ENCODE measurements at places on chromosomes 13 and 19.

DNA sequence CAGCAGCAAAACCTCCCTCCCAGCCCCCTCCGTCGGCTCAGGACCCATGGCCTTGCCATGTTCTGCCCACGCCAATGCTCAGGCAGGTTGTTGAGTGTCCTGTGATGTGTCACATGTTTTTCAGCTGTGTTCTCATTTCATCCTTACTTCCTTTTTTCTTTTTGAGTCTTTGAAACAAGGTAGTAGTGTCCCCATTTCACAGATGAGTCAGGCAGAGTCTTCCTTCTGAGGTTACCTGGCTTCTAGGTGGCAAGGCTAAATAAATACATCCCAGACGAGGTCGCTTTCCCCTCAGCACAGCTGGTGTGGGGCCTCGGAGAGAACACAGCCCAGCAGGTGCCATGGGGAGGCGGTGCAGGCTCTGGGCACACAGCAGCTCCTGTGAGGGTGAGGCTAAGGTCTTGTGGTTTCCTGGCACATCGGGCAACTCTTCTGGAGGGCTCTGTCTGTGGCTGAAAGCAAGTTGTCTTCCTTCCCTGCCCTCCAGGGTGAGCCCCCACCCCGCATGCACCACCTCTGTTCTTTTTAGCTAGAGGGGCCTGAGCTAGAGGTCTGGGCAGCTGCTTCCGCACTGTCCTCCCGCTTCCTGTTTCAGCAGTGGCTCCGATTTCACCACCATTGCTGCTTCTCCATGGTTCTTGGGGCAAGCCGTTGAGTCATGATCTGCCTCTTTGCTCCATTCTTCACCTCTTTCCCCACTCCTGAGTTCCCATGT is 15.1 kb downstream of the PRAM1 start:
- no peak for DNase-seq

DNA sequence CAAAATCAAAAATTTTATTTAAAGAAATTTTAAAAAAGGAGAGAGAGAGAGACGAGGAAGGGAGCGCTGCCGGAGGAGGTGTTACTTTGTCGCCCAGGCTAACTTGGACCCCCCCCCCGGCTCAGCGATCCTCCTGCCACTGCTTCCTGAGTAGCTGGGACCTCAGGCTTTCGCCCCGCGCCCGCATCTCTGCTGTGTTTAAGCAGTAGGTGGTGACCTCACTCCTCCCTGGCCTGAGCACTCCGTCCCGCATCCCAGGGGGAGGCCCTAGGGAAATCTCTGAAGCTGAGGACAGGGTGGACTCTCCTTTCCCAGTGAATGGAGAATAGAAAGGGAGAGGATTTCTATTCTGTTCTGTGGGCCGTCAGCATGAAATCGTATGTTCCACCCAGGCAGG is 485 bp upstream of the ZNF845 start:
- no peak for DNase-seq

DNA sequence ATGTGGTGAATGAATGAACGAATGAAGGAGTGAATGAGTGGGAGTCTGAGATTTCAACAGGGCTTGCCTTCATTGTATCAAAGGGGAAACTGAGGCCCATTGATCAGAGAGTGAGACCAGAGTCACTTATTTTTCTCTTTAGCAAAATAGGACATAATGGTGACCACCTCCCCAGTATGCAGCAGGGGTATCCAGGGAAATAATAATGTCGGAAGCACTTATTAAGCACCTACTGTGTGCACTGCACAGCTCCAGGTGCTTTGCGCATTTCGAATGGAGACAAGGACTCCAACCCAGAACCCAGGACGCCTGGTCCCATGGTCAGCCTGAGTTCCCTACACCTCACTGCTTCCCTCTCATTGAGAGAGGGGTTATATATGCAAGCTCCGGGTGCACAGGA is 26.8 kb upstream of the SEMA6B start:
- no peak for DNase-seq

- DNase-seq: no peak
These were observed 23.8 kb downstream of the DEDD2 start for GRCh38 chr19:42193706-42194105.

DNA sequence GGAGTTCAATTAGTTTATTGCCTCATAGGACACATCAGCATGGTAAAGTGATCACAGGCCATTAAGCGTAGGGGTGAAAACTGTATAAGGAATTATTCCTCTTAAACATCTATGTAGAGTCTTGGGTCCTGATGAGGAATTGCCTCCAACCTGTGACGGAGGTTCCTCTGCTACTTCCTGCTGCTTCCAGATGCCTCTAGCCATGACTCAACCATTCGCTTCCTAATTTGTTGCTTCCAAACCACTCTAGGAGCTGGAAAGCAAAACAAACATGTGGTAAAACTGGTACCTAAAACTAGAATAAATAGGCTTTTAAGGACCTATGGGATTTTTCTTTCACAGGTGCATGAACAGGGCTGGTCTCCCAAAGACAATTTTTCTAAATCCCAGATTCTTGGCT is 253.8 kb downstream of the KLF12 start:
- DNase-seq: no peak

DNA sequence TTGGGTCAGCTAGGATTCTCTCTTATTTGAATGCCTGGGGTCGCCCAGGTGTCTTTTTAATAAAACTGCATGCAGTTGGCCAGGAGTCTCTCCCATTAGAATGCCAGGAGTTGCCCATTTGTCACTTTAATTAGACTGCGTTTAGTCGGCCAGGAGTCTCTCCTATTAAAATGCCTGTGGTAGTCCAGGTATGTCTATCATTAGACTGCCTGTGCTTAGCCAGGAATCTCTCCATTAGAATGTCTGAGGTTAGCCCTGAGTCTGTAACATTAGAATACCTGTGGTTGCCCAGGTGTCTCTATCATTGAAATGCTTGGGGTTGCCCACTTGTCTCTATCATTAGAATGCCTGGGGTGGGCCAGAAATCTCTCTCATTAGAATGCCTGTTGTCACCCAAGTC is 1470.9 kb downstream of the UQCRFS1 start:
- no peak for DNase-seq

GRCh38 chr19:42199440-42200115 is 17.9 kb downstream of the DEDD2 start:
- DNase-seq: no peak

GRCh38 chr19:2627855-2628254 is 74.6 kb downstream of the GNG7 start:
- DNase-seq: no peak

DNA sequence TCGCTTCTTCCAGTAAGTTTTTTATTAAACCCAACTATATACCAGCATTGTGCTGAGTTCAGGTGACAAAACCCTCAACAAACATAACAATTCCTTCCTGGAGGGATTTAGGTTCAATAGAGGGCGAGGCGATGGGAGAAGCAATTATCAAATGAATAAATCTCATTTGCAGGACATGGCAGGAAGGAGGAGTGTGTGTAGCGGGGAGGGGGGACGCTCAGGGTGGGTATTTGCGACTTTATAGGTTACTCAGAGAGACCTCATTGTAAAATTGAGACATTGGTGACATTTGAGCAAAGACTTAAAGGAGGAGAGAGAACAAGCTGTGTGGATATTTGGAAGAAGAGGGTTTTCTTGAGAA is 3.9 kb downstream of the C3 start:
- DNase-seq: no peak

DNA sequence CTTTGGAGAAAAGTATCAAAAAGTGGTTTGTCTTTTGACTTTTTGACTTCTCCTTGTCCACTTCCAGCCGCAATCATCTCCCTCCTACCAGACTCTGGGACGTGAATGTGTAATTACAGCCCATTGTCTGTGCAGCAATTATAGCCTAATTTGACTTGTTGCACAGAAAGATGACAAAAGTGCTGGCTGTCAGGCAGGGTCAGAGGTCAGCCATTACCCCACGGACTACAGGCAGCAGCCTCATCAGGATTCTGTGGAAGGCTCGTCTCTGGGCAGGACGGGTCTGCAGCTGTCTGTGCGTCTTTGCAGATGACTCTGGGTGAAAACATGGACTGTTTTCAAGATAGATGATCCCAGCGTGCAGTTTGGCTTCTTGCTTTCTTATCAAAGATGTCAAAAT is 102.2 kb upstream of the EDNRB start:
- no peak for DNase-seq

DNA sequence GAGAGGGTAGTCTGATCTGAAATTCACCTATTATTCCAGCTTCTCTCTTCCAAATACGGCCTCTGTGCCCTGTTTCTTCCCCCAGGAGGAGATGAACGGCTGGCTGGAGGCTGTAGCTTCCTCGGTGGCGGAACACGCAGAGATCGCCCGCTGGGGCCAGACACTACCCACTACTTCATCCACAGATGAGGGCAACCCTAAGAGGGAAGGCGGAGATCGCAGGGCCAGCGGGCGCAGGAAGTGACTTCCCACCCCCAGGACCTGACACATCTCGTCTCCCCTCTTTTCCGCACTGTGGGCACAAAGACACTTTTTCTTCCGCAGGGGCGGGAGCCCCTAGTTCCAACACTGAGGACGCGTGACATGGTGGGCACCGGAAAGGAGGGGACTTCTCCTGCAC is 1.3 kb upstream of the SHKBP1 start:
- no peak for DNase-seq

DNA sequence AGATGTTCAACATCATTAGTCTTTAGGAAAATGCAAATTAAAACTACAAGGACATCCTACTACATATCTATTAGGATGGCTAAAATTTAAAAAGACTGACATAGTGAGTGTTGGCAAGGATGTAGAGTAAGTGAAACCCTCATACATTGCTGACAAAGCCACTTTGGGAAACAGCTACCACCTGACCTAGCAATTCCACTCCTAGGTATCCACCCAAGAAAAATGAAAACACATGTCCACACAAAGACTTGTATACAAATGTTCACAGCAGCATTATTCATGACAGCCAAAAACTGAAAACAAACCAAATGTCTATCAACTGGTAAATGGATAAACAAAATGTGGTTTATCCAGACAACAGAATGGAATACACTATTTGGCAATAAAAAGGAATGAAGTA is 51.7 kb upstream of the DOCK9 start:
- no peak for DNase-seq

- peak; percentile 19 for DNase-seq
These were observed 313.2 kb downstream of the SHISA2 start for GRCh38 chr13:25738342-25739196.

GRCh38 chr19:924553-925086 is 1.2 kb upstream of the ARID3A start:
- no peak for DNase-seq

DNA sequence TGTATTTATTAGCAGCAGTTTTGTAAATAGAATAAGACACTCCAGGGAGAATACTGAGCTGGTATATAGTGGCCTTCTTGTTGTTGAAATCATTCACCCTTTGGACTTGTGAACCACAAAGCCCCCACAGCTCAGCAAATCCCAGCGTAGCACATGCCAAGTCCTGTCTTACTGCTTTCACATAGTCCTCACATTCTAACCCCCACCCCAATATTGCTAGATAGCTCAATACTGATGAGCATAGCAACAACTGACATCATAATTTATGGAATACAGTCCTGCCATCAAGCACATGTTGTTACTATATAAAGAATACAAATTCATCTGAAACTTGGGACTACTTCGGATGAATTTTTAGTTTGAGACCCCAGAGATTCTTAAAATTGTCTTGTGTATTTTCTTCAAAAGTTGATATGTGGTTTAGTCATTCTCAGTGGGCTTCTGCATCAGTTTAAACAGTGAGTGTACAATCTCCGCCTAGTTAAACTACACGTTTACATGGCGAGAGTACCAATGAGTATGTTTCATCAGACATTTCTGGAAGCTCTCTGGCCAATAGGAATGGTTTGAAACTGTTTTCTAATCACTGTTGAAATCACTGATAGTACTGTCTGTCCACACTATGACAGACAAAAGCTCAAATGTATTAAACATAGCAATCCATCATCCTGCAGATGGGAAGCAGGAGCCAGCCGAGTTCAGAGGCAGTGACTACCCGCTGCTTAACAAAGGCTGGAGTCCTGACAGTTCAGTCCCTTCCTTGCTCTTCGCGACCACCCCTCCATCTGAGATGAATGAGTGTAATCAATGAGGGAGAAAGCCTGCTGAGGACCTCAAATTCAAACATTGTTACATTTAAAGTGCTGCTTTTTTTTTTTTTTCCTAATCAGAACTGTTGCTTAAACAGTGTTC is 15.2 kb downstream of the DACH1 start:
- DNase-seq: no peak

DNA sequence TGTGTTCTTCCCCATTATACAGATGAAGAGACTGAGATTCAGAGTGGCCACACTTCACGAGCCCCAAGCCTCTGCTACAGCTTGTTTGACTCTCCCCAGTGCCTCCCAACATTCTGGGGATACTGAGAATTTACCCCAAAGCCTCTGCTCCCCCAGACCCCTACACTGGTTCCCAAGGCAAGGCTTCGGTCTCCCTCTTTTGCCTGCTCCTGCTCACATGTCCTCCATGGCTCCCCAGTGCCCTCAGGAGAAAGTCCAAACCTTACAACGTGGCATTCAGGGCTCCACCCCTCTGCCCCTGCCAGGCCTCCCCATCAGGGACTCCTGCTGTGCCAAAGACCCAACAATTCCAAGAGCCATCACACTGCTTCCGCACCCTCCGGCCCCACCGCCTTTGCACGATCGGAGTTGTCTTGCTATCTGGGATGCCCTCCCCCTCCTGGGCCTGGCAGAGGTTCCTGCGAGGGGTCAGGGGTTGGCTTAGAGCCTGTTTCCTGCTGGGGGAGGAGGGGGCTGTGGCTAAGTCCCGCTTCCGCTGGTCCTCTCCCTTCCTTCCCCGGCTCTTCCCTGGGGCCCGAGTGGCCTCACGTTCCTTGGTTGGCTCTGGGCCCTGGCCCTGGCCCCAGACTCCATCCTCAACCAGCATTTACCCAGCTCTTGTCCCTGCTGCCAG is 15.4 kb downstream of the GTPBP3 start:
- DNase-seq: no peak

DNA sequence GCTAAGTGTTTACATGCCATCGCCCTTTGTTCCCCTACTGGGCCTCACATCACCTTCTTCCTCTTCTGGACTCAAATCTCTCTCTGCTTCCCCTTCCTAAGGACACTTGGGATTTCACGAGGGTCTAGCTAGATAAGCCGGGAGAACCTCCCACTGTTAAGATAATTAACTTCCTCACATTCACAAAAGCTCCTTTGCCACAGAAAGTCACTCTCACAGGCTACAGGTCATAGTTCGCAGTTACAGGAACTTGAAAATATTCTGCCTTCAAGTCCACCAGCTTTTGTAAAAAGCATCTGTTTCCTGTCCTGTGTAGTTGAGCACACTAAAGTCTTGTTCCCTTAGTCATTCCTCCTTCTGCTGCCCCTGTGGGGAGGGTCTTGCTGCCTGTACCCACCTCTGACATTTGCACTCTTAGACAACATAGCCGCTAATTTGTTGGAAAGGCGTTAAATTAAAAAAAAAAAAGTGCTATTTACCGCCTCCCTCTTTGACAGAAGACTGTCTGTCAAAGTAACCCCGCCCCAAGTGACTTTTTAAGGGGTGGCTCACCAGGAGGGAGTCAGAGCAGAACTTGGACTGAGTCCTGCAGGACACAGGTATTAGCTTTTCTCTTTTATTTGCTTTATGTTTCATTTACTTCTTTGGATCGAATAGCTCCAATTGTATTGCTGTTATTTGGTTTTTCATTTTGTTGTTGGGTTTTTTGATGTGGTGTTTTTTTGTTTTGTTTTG is 26.8 kb upstream of the CEACAM21 start:
- DNase-seq: no peak

GRCh38 chr19:39915848-39916215 is 18.6 kb downstream of the FCGBP start:
- peak; percentile 2 for DNase-seq

- no peak for DNase-seq
These were observed 40.8 kb upstream of the RANBP3 start for GRCh38 chr19:6018786-6019185.

Data from NCI-H187 treated with DMSO at 0.1 percent for 48 hours (cell line).